ENCODE measurements at places on chromosomes 11 and 22. TPM values are rescaled to one million over a fixed set of nuclear protein-coding genes. Genes with fewer than 3 reads are reported as not detected.

Gene OR6A2
- not detected for polyA plus RNA-seq

Gene FAM118A
- polyA plus RNA-seq: 8.1 TPM

Gene VSTM5
- 1.8 TPM for polyA plus RNA-seq

Gene SIK3
- polyA plus RNA-seq: 54.7 TPM

Gene DCHS1
- polyA plus RNA-seq: 0.12 TPM

Gene CTSF
- polyA plus RNA-seq: 17.0 TPM

Gene PDGFB
- 1.1 TPM for polyA plus RNA-seq

Gene GRK3
- polyA plus RNA-seq: 0.98 TPM

Gene CEP164
- polyA plus RNA-seq: 8.1 TPM

Gene KIF18A
- polyA plus RNA-seq: not detected

Gene TRPC6
- polyA plus RNA-seq: not detected

Gene LGR4
- polyA plus RNA-seq: 137 TPM

Gene RPS6KA4
- 0.46 TPM for polyA plus RNA-seq

Gene BRSK2
- polyA plus RNA-seq: 1.7 TPM

Gene ATG16L2
- polyA plus RNA-seq: 1.9 TPM

Gene ENTHD1
- not detected for polyA plus RNA-seq
